DMS 273 treated with DMSO at 0.1 percent for 48 hours (cell line): ENCODE measurements at places on chromosomes 2 and 18.

GRCh38 chr2:163834841-163835240 lies 99.0 kb upstream of the FIGN start:
- no peak for DNase-seq

GRCh38 chr2:100660851-100661584 lies 98.2 kb downstream of the PDCL3 start:
- no peak for DNase-seq

DNA sequence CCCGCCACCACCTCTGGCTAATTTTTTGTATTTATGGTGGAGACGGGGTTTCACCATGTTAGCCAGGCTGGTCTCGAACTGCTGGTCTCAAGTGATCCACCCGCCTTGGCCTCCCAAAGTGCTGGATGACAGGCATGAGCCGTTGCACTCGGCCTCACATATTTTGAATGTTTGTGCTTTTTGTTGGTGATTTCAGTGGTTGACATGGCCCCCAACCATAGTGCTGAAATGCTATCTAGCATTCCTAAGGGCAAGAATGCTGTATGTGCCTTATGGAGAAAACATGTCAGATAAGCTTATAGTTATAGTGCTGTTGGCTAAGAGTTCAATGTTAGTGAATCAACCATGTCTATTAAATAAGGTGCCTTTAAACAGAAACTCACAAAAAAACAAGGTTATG lies 8.9 kb downstream of the ZAP70 start:
- DNase-seq, result no peak

DNA sequence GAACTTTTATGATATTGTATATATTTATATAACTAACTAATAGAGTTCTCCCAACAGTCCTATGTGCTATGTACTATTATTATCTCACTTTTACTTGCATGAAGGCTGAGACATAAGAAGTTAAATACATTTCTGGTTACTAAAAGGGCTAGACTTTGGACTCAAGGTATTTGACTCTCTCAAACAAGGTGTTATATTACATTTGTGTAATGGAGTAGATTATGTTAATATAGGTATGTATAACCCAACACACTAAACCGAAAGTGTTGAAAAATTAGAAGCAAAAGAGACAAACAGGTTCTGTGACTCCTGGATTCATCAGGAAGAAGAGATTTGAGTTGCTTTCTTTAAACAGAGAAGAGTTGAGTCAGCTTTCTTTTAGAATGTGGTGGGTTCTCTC lies 733.6 kb upstream of the ZEB2 start:
- DNase-seq, result no peak

GRCh38 chr2:138607746-138608145 lies 106.2 kb downstream of the SPOPL start:
- DNase-seq, result no peak

GRCh38 chr2:70111752-70112591 lies 24.7 kb downstream of the PCBP1 start:
- no peak for DNase-seq
